Thymus (tissue), 14 donors: ENCODE measurements at places on chromosomes 13 and 19.

GRCh38 chr13:70253411-70253810 lies 145.2 kb upstream of the KLHL1 start:
- DNase-seq, result no peak

DNA sequence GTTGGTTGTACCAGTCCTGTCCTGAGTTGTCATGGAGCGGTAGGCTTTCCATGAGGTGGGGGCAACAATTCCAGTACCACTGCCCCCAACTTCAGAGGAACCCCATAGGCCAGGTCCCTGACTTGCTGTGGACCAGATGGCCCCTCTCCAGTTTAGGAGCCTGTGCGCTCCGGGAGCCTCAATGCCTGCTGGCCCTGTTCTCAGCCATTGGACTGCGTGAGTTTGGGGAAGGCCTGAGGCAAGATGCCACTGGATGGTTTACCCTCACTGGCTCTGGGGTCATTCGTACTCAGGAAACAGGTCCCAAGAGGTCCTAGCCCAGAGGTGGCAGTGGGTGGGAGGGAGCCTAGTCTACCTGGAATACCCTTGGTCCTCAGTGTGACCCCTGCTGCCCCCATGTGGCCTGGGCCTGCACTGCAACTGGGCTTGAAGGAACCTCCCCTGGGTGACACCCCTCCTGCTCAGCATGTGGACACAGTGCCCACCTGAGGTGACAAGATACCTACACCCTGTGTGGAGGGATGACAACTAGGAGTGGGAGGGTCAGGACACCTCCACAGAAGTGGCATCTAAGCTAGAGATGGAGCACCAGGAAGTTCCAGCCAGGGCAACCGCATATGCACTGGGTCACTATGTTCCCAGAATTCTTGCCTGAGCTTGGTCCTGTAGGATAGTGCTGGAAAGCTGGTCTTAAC lies 6.0 kb upstream of the PRR19 start:
- DNase-seq, result peak; percentile 73

- DNase-seq, result no peak
These were observed 23.3 kb upstream of the GGACT start for GRCh38 chr13:100611678-100612492.

- no peak for DNase-seq
These were observed 38.0 kb downstream of the ITGBL1 start for GRCh38 chr13:101490406-101491015.

GRCh38 chr19:13104360-13104847 lies 1.7 kb upstream of the LYL1 start:
- DNase-seq, result no peak

GRCh38 chr13:54884682-54885081 lies 1856.1 kb downstream of the OLFM4 start:
- DNase-seq, result no peak

DNA sequence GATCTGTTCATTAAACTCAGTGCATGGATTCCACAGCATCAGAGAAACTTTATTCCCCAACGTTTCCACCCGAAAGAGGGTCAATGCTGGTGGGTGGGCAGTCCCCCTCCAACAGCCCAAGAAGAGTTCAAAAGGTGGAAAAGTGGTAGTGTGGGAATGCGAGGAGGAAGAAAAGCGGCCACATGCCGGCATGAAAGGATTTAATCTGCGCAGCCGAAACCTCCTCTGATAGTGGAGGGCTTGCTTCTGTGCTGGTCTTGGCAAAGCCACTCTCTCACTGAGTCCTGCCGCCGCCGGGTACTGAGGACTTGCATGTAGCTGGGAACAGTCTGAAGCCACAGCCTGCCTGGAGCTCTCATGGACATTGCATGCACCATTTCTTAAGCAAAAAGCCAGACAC lies 136.2 kb upstream of the ZNF536 start:
- no peak for DNase-seq

DNA sequence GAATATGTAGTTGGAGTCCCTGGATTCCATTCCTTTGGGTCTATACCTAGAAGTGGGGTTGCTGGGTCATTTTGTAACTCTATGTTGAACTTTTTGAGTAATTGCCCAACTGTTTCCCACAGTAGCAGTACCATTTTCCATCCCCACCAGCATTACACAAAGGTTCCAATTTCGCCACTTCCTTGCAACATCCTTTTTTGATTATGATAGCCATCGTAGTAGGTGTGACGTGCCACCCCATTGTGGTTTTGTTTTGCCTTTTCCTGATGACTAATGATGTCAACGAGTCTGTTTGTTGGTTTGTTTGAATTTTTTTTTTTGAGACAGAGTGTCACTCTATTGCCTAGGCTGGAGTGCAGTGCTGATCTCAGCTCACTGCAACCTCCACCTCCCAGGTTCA lies 3.3 kb upstream of the PEX11G start:
- DNase-seq, result no peak

DNA sequence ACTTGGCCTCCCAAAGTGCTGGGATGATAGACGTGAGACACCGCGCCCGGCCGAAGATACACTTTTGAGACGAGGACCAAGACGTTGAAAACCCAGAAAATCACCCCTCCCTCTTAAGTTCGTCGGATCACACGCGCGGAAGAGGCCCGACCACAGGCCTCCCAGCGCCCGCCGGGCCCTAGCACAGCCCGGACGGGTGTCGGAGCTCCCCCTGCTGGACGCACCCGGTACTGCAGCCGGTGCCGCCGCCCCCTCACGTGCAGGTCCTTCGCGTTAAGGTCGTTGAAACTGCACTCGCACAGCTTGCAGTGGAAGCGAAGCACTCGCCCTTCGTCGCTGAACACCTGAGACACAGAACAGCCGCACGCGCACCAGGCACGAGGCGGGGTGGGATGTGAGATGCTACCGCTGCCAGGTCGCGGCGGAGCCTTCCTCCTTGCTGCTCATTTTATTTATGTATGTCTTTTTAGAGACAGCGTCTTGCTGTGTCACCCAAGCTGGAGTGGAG lies 35.7 kb upstream of the MATK start:
- peak; percentile 48 for DNase-seq

DNA sequence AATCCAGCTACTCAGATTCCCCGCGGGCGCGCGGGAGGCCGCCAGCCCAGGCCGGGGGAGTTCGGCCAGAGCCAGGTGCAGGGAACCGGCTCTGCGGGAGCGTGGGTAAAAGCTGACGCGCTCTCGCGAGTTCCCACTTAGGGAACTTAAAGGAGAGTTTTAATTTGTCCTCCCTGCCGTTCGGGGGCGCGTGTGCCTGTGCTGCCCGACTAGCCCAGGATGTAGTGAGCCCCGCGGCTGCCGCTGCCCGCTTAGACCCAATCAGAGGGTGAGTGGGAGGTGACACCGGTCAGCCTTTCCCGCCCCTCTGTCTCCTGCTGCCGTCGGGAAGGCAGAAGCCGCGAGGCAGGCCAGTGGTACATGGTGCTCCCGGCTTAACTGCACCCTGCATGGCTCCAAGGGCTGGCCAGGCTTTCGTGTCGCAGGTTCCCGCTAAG lies 36.0 kb upstream of the NEK3 start:
- DNase-seq, result peak; percentile 35

- DNase-seq, result no peak
These were observed 2.4 kb downstream of the TCF3 start for GRCh38 chr19:1649706-1650649.

DNA sequence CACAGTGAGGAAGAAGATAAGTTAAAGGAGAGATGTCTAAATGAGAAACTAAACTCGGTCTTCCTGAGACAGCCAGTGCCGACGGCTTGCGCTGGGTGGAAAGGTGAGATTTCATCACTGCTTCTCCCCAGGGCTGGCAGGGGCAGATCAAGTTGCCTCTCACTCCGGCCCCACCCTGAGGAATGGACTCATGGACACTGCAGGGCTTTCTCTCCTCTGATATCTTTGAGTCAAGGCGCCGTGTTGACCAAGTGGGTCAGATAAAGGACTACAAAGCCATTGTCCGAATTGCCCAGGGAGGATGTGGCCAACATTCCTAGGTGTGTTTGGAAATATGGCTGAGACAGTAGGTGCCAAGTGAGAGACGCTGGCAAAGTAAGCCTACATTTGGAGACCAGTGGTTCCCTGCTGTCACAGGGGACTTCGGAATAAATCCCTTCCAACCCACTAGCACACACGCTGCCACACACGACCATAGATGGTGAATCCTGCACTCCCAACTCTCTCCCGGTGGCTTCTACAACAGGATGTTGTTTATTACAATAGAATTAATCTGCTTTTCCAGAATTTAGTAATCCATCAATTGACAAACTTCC lies 156.5 kb upstream of the TSC22D1 start:
- no peak for DNase-seq

- no peak for DNase-seq
These were observed 24.0 kb downstream of the MED4 start for GRCh38 chr13:48070942-48071341.

GRCh38 chr13:28394422-28394821 lies 100.5 kb downstream of the FLT1 start:
- no peak for DNase-seq

DNA sequence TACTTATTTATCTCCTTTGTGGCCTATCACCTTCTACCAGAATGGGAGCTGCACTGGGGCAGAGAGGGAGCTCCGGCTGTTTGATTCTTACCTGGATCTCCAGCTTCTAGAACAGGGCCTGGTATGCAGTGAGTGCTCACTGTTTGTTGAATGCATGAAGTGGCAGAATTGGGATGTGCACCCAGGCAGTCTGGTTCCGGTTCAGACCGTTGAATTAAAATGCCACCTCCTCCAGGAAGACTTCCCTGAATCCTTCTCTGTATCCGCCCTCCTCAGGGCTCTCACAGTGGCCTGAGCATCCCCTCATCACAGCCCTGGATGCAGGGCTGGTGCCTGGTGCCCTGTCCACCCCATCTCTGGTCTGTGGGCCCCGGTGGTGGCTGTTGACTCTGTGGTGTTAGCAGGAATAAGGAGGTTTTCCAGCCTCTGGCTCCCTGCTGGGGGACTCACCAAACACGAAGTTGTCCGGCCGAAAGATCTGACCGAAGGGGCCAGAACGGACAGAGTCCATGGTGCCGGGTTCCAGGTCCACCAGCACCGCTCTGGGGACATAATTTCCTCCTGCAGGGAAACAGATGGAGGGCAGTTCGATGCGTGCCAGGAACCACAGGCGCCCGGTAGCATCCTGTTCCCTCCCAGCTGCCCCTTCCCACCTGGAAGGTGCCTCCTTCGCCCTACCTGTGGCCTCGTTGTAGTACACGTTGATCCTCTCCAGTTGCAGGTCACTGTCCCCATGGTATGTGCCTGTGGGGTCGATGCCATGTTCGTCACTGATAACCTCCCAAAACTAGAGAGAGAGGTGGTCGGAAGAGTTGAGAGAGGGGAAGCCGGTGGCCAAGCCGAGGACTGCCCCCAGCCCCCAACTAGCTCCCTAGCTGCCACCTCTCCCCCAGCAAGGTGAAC lies 1.0 kb downstream of the TUBB4A start:
- no peak for DNase-seq

DNA sequence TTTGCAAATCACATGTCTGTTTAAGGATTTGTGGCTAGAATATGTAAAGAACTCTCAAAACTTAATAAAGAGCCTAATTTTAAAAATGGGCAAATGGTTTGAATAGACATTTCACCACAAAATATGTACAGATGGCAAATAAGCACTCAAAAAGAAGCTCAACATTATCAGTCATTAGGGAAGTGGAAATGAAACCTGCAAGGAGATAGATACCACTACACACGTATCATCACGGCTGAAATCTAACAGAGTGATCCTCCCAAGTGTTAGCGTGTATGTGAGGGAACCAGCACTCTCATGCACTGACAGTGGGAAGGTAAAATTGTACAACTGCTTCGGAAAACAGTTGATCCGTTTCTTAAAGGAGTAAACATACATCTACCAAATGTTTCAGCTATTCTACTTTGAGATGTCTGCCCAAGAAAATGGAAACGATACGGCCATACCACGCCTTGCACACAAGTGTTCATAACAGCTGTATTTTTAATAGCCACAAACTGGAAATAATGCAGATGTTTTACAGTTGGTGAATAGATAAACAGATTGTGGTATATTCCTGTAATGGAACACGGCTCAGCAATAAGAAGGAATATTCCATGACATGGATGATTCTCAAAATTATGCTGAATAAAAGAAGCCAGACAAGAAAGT lies 14.5 kb downstream of the ARHGEF7 start:
- DNase-seq, result no peak
